Cardiac septum (tissue), 1 donor: ENCODE measurements at places on chromosomes 3 and 15. TPM values are rescaled to one million over a fixed set of nuclear protein-coding genes. Genes with fewer than 3 reads are reported as not detected.
A peak's percentile ranks its signal among the peaks of the same experiment; 100 is the strongest.

Gene CHDH
- 0.92 TPM for total RNA-seq

- no peak for DNase-seq
Measured at GRCh38 chr3:7573330-7573729, 712.4 kb downstream of the GRM7 start.

GRCh38 chr15:88303395-88303794, 46.9 kb upstream of the NTRK3 start:
- DNase-seq = no peak

DNA sequence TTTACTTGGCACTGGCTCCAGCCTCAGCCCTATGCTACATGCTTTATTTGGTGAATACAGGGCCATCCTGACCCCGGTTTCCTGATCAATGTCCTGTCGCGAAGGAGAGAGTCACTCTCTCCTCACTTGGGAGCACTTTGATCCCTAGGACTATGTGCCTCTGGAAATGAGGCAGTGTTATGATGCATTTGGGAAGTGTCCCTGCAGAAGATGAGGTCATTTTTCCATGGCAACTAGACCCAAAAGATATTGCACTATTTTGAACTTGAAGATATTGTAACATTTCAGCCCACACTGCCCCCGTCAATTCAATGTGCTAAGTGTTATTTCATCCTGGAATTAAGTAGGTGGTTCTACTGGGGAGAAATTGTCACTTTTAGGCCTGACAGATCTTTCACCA, 68.0 kb downstream of the LRRK1 start:
- no peak for DNase-seq

- no peak for DNase-seq
Measured at GRCh38 chr3:63753567-63753966, 65.5 kb upstream of the C3orf49 start.

Gene GHSR
- total RNA-seq = not detected

DNA sequence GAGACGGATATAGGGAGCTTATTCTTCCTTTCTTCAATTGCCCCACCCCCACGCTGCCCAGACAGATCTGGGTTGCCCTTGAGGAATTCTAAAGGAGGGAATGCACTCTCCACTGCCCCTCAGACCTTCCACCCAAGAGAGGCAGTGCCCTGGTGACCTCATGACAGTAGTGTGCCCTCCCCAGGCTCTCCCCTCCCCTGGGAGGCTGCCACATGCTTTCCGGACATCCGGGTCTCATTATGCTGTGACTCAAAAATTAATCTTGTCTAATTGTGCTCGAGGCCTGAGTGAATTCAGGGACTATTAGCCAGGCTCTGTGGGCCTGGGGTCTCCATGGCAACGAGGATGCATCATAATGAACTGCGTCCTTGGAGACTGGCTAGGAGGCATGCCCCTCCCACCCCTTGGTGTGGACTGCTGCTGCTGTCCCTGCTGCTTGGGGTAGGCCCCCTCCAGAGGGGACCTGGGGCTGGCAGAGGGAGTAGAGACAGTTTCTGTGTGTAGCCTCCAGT, 20.8 kb downstream of the CORO2B start:
- DNase-seq = no peak

- DNase-seq = no peak
Measured at GRCh38 chr3:190345878-190346277, 23.6 kb upstream of the CLDN1 start.

DNA sequence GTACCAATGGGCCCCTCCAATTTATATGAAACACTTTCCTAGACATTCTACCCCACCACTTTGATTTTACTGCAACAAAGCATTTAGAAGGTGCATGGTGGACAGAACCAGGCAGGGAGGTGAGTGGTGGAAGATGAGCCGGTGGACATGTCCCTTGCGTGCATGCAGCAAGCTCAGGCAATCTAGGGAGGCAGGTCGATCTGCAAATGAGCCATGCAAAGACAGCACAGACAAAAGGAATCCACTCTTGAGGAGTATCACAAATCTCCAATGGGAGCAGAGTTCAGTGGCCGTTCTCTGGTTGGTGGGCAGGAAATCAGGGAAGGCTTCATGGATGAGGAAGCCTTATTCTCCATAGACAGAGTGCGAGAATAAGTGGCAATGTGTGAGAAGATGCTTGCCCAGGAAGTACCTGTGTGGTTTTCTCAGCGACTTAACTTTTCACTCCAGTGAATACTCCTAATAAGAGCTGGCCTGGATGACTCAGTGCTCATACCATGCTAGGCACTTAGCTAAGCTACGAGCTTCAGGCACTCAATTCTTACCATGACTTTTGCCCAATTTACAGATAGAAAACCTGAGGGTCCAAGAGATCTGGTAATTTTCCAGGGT, 152.5 kb downstream of the FOXP1 start:
- DNase-seq = no peak

Gene MYO1E
- 41.0 TPM for total RNA-seq

DNA sequence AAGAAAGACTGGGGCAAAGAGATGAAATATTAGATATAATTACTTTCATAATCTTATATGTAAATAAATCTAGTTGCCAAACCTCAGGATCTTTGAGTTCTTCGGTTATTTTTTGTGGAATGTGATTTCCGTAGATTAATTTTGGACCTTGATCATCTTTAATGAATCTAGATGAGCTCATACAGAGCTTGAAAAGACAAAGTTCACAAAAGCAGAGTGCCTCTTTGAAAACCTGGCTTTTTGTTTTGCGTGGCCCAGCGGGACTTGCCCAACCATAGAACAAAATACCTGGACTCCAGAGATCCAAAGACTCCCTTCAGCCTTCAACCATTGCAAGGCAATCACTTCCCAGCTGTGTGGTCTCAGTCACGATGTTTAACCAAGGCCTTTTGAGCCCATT, 54.8 kb upstream of the CHST2 start:
- no peak for DNase-seq

DNA sequence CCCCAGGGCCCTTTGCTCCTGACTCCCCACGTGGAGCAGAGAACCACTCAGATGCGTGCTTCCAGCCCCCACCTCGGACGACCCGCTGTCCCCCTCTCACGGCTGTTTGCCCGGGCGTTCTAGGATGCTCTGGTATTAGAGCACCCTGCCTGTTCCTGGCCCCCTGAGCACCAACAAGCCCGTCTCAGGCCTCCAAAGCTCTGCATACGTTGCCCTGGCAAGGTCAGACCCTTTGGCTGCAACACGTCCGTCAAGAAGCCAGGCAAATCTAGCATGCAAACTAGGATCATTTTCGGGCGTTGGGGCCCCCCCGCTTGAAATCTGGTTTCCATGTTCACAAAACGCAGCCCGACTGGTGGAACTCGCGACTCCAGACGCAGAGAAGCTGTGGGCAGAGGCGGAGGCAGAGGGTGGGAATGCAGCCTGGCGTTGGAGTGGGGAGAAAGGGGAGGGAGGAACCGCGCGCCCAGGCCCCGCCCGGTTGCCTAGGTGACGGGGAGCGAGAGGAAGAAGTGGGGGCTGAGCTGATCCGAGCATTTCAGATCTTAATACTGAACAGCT, 86.2 kb upstream of the PIAS1 start:
- peak; percentile 84 for DNase-seq

- DNase-seq = no peak
Measured at GRCh38 chr15:61036136-61036535, 193.0 kb downstream of the RORA start.

DNA sequence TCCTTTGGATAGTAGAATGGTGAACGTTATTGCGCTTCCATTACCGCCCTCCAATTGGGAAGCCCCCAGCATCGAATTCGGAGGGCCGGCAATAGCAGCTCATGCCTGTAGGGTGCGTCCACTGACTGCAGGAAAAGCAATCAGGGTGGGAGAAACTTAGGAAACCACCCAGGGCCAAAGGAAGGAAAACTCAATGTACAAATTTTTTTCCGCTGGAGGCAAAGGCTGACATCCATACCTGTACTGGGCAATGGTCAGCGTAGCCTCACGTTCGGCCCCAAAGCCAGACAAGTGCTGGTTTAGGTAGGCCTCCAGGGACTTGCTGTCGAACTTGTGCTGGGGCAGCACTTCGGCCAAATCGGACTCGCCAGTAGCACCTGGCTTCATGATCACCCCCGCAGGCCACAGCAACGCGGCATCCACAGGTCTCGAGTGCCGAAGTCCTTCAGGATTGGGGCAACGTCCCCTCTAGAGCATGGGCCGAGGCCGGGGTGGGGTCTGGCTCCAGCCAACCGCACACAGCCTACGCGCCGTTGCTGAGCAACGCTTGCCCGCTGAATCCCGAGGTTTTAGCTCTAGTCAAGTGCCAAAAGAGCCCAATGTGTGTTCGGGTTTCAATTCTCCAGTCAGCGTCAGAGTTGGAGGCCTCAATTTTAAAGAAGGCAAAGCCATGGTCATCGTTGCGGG, at the start of gene ACAD11:
TSS of gene ACAD11 (minus strand) at position 445 of the 687 bp plus-strand sequence. CDS start at position 387, 58 bp downstream.
- DNase-seq = peak; percentile 87

GRCh38 chr3:50604110-50604621, 7.4 kb downstream of the CISH start:
- DNase-seq = no peak

Gene CNTN3
- total RNA-seq = 1.3 TPM

DNA sequence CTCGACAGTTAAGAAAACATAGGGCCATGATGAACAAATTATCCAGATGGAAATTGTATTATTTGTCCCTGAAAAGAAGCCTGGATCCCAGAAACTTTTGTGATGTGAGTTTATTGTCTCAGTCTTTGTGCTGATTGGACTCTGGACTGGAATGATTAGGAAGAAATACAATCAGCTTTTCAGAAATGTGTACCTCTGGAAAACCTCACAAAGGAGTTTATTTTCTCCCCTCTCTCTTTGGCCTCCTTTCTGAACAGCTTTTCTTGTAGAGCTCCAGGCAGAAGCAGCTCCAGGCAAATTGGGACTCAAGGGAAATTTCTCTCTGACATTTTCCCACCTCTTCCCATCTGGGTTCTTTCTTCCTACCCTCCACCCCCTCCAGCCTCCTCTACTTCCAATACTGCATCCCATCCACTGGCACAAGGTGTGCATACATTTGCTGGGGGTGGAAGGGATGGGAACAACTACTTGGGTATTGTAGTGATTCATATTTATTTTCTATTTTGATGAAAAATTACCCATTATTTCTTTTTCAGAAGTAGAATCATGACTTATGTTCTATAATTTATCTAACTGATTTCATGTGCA, 119.7 kb downstream of the CD47 start:
- DNase-seq = no peak

GRCh38 chr15:75227663-75228280, 26.1 kb downstream of the C15orf39 start:
- no peak for DNase-seq

DNA sequence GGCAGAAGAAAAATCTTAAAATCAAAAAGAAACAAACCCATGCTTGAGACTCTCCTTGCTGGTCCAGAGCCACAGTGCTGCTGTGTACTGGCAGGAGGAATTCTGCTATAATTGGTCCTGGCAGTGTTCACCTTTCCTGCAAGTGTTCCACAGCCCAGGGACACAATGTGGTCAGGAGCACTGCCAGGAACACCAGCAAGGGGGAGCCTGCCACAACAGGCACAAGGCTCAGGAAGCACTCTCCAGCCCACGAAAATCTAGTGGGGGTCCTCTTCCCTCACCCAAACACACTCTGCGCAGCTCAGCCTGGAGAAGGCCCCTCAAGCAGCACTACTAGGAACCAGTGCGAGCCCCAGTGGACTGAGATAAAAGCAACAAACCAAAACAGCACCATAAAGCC, 92.9 kb downstream of the UBE3A start:
- DNase-seq = peak; percentile 83

Gene SYNPR
- total RNA-seq = 0.46 TPM

GRCh38 chr15:33311312-33311971, 675 bp downstream of the RYR3 start:
- DNase-seq = no peak

GRCh38 chr3:16378415-16378814, 113.4 kb downstream of the OXNAD1 start:
- no peak for DNase-seq

DNA sequence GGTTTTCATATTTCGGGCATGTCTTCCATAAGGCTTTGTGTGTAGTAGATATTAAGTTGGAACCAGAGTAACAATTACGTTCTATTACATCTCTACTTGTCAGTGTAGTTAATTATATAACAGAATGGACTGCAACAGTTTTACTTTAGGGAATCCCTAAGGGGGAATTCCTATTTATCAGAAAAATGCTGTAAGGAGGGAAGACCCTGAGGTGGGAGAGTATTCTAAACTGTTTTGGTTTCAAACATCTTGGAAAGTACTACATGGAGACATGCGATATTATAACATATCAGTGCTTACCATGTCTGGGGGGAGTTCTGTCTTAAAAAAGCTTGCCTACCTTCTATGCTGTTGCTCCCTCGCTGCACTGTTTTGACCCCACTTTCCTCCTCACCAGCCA, 238.1 kb downstream of the LPP start:
- no peak for DNase-seq

Gene EBLN2
- total RNA-seq = 1.9 TPM

Gene P2RY14
- 1.6 TPM for total RNA-seq

DNA sequence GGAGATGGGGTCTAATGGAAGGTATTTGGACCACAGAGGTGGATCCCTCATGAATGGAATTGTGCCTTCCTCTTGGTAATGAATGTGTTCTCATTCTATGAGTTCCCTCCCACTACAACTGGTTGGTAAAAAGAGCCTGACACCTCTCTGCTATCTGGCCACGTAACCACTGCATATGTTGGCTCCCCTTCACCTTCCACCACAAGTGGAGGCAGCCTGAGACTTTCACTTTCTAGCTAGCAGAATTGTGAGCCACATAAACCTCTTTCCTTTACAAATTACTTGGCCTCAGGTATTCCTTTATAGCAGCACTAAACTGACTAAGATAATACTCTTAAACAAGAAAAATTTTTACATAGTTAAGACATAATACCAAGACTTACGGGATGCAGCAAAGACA, 155.3 kb downstream of the NR1I2 start:
- no peak for DNase-seq

- no peak for DNase-seq
Measured at GRCh38 chr3:194983121-194983520, 287.8 kb downstream of the XXYLT1 start.

DNA sequence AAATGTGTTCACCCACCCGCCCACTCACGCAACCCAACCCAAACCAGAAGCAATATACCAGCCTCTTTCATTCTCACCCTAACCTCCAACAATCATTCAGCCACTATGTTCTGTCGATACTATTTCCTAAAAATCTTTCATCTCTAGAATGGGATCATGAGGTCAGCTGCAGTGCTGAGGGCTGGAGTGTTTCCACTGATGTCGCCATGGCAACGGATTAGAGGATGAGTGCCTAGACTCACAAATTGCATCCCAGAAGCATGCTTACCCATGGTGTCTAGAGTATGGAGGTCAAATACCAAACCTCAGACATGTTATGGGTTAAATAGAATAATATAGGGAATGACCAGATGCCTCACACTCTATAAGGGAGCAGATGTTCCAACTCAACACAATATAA, 138.5 kb downstream of the GABRB3 start:
- no peak for DNase-seq

Gene STRIT1
- 4.8 TPM for total RNA-seq
